ENCODE measurements at places on chromosomes 7 and 10.

DNA sequence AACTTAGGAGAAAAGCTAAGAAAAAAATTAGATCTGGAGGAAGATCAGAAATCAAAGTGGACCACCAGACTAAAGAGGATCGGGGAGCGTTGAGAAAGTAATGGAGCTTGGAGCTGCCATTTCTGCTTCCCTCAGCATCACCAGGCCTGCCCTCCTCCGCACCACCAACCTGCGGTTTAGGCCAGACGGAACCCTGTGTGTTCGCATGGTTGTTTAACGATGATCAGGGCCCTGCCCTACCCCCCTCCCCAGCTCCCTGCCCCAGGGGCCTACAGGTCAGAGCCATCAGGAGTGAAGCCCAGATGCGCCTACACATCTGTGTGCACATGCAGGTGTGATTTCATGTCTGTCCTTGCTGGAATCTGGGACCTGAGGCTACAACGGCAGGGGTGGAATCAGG lies 45.7 kb downstream of the EBF3 start:
- no peak for DNase-seq

DNA sequence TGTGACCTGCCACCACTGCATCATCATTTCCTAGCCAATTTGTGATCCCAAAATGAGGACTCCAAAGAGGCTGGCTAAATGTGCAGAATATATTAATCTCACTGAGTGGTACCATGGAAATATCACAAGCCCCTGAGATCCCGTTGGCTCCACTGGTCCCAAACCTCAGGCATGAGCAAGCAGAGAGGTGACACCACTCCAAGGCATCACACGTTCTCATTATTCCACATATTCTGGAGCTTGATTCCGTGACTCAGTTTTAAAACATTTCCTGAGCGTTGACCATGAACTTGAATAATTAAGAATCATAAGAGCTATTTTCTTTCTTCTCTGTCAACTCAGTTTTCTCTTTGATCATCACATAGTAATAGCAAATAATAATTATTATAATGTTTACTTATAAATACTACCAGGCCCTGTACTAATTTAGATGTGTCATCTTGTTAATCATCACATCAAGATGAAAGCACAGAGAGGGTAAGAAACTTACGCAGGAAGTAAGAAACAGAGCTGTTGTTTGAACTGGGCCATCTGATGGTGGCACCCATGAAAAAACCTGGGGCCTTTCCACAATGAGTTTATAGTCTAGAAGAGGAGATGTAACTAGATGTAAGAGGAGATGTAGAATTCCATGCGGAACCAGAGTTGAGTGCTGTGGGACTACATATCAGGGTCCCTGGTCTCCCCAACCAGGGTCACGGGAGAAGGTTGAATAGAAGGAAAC lies 3.5 kb downstream of the APBB1IP start:
- DNase-seq = no peak

DNA sequence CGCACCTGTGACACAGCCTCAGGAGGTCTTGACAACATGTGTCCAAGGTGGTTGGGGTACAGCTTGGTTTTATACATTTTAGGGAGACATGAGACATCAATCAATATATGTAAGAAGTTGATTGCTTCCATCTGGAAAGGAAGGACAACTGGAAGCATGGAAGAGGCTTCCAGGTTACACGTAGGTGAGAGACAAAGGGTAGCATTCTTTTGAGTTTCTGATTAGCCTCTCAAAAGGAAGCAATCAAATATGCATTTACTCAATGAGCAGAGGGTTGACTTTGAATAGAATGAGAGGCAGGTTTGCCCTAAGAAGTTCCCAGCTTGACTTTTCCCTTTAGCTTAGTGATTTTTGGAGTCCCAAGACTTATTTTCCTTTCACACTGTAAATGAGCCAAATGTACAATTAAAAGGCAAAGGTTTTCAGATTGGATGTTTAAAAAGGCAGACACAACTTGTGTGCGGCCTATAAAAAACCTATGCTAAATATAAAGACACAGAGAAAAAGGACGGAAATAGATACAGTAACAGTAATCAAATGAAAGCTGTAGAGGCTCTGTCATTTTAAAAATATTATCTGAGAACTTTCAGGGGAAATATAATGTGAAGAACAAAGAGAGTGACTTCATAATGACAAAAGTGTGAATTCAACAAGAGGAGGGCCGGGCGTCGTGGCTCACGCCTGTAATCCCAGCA lies 65.7 kb upstream of the LANCL2 start:
- DNase-seq = no peak

GRCh38 chr7:80729591-80730320 lies 91.3 kb downstream of the CD36 start:
- no peak for DNase-seq

- no peak for DNase-seq
These were observed 4.5 kb downstream of the VGF start for GRCh38 chr7:101160910-101161309.

DNA sequence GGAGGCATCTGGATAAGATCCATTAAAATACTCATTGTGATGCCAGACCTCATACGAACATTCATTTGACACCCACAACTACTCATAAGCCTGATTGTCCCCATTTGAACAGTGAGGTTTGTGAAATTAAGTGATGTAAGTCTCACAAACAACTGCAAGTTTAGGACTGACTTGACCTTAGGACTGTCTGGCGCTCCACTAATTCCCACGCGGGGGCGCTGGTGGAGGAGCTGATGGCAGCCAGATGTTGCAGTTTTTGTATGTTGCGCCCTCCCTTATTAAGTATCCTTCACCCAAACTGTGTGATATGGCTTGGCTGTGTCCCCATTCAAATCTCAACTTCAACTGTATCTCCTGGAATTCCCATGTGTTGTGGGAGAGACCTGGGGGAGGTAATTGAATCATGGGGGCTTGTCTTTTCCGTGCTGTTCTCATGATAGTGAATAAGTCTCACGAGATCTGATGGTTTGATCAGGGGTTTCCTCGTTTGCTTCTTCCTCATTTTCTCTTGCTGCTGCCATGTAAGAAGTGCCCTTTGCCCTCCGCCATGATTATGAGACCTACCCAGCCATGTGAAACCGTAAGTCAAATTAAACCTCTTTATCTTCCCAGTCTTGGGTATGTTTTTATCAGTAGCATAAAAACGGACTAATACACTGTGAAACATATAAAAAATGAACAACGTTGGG lies 20.3 kb upstream of the TIAL1 start:
- DNase-seq = no peak

- no peak for DNase-seq
These were observed 295.1 kb downstream of the RPS24 start for GRCh38 chr10:78328592-78329404.

DNA sequence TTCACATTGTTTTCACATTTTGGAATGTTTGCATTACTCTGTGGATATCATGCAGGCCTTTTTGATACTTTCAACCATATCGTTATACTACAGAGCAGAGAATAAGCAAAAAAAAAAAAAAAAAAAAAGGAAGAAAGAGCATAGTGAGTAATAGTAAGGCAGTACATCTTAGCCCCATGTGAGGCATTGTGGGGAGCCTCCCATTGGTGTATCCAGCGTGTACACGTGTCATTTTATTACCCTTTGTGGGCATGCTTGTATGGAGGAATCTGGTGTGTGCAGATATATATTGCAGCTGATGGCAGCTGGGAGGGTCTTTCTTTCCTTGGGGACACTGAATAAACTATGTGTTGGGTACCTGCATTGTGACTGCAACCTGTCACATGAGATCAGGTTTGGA lies 19.6 kb downstream of the R3HCC1L start:
- DNase-seq = no peak

- no peak for DNase-seq
These were observed 330.0 kb upstream of the C7orf33 start for GRCh38 chr7:148260599-148260998.

DNA sequence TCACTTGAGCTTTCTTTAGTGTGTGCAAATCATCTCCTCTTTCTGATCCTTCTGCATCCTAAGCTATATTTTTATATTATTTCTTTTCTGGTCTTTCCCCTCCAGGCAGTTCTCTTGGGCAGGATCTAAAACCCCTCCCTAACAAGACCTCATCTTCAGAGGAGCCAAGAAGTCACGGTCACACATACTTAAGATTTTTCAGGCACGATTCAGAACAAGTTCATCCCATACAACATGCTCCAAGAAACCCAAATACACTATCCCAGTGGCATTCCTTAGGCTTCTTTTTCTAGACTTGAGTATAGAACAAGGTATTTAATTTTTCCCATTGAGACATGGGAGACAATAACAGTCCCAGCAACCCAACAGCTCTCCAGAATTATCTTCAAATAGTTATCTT lies 1251.5 kb downstream of the DNAJB9 start:
- DNase-seq = no peak

GRCh38 chr10:6445671-6446316 lies 134.3 kb downstream of the PRKCQ start:
- DNase-seq = no peak

DNA sequence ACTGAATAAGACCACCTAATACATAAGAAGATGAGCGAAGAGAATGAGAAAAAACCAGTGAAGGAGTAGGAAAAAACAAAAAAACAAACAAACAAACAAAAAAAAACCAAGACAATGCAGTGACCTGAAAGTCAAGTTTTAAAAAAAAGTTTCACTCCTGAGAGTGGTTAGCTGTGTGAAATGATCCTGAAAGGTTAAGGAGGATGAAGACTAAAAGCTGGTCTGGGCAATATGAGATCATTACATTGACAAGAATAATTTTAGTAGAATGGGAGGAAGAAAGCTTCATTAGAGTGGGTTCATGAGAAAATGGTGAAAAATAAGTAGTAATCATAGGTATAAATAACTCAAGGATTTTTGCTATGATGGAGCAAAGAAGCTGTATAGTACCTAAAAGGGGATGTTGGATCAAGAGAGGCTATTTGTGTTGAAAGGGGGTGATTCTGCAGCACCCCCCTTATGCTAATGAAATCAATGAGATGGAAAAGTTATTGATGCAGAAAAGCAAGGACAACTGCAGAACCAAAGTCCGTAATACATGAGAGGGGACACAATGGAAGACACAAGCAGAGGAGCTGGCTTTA lies 80.2 kb downstream of the KMT2C start:
- DNase-seq = no peak

GRCh38 chr10:93124580-93125318 lies 51.1 kb downstream of the CYP26A1 start:
- no peak for DNase-seq

DNA sequence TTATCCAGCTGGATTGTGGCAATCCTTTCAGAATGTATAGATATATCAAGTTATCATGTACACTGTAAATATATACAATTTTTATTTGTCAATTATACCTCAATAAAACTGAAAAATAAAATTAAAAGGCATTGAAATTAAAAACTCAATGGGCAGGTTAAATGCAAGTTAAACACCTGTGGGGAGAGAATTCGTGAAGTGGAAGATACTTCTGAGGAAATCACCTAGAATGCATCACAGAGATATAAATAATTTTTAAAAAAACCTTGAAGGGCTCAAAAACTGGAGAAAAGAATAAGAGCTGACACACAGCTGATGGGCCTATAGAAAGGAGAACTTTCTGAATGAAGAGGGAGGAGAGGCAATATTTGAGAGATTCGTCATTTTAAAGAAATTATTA lies 37.2 kb upstream of the DRGX start:
- no peak for DNase-seq

DNA sequence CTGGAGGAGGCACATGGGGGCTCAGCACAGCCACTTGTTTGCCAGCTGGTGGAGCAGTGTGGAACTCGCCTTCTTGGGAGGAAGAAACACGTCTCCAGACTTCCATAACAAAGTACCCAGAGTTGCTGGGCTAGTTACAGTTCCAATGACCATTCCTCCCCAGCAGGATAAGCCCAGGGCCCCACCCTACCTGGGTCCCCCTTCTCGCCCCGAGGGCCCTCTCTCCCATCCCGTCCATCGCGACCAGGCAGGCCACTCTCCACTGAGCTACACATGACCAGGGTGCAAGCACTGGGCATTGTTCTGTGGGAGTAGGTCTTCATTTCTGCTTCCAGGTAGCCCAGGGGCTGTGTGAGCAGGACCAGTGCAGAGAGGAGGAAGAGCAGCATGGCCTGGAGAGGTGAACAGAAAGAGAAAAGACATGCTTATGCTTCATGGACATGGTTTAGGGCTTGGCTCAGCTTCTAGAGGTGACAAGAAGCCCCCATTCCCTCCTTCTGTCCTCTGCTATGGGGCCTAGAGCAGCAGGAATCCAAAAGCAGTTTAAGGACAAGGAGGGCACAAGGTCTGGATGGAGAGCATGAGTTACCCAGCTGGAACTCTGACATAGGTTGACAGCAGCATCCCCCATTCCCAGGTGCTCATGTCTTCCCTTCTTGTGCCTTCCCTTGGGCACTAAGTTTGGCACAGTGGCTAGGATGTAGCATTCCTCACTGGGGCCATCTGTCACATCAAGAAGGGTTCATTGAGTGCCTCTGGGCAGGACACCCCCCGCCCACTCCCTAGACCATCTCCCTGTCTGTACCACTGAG lies 2.4 kb downstream of the SFTPD start:
- no peak for DNase-seq

DNA sequence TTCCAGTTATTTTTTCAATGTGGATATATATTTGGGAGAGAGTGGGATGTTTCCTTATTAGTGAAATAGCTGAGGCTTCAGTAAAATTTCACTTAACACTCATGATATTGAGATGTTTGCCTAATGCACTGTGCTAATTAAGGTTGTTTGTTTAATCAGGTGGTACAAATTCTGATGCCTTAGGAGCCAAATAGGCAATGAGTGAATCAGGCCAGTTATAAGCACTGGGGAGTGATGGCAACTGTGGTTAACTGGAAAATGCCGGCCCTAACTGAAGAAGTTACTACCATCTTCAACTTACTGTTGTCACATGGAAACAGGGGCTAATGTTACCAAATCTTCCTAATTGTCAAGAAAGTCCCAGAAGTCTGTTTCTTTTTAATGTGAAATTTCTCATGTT lies 32.0 kb downstream of the VCL start:
- no peak for DNase-seq

DNA sequence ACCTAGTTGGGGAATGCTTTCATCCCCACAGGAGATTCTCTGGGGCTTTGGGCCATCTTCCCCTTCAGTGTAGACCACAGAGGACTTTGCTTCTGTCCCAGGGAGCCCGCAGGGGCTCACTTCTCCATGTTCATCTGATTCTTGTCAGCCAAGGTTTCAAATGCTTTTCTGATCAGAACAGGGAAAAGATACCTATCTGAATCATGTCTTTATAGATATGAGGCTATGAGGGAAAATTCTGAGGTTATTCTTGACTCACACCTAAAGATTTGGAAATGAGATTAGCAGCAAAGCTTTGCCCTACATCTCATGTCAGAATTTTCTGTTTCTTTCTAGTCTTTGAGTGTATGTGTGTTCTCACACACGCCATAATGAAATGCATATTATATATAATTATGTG lies 53.3 kb downstream of the FIGNL1 start:
- no peak for DNase-seq

DNA sequence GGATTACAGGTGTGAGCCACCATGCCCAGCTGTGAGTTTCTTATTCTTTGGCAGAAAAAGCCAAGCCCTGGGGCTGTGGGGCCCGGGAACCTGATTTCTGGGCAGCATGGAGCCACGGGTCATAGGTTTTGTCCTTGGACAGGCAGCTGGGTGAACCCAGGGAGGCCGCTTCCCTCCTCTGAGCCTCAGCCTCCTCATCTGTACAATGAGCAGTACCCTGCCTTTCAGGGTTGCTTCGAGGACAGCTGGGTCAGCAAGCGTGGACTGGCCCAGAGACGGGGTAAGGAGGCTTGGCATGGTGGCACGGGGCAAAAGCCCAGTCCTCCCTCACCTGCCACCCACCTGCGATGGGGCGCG lies 84.1 kb upstream of the GNA12 start:
- no peak for DNase-seq

All from COR-L47 (cell line).